ENCODE measurements at places on chromosomes 2 and 18.
A peak's percentile ranks its signal among the peaks of the same experiment; 100 is the strongest.

DNA sequence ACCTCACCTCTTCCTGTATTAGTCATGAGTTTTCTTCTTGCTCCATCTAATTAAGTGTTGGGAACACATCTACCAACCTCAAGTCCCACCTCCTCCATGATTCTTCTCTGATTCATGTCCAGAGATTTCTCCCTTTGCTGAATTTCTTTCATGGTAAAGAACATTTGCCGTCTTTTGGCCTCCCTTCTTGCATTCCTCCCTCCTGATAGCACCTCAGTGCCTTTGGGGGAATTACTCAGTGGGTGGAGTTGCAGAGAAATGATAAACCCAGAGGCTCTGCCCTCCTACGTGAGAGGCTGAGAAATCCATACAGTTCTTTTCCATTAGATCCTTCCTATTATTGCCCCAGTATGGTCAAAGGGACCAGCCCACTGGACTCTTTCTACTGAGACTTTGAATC, 651.9 kb downstream of the SLC4A3 start:
- DNase-seq = peak; percentile 51

- DNase-seq = no peak
These were observed 169.6 kb downstream of the ZEB2 start for GRCh38 chr2:144350151-144350802.

DNA sequence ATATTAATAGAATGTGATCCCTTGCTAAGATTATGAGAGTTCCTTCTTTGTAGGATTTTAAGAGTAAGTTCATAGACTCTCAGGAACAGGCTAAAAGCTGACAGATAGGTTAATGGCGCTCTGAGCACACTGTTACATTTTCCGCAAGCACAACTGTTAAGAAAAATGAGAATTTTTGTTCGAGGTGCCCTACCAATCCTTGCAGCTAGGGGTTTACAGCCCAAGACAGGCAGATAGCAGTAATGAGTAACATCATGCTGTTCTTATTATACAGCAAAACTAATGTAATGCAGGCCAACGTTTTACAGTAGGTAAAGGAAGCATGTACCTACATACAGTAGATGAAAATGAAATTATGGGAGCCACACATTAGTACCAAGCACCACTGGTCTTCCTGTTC, 11.2 kb upstream of the BOD1L2 start:
- DNase-seq = no peak

DNA sequence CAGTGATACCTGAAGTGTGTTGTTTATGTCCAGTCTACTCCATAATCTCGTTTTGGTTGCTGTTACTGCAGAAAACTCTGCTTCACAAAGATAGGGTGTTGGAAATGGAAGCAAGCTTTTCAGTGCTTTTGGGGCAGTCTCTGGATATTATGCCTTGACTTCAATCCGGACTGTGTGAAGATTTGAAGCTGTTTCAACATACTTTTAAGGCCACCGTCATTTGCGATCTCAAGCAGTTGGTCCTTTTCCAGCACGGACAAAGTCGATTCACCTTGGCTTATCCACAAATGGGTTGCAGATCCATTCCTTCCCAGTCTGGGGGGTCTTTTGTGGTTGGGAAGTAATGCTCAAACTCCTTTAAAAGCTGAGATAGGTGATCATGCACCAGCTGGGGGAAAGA, 20.4 kb downstream of the RBKS start:
- no peak for DNase-seq

DNA sequence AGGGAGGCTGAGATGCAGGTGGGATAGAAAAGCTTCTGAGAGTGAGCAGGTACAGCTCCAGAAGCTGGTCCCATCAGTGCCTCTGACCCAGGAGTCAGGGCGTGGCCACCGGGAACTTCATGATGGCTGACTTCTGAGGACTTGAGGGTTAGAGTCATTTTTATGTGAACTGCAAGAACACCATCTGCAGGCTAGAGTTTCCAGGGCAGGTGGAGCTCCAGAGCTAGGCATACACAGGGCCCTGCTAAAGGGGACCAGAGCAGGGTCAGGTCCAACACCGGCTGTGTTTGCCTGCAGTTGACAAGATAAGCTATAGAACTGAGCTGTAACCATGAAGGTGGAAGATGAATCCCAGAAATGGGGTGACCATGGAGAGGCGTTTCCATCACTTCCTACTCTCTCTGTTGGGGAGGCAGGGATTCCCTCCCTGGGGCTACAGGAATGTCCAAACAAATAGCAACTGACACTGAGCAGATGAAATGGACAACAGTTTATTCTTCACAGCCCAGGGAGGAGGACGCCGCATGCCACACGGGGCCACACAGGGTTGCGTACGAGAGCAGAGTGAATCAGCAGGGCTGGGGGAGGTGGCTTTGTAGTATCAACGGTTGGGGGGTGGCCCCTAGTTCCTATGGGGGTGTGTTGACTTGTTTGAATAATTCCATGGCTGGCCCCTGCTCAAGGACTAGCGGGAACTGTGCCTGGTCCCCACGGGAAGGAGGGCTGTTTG, 77.6 kb upstream of the ZNF516 start:
- DNase-seq = no peak

GRCh38 chr2:227115761-227116160, 48.2 kb downstream of the COL4A4 start:
- peak; percentile 20 for DNase-seq

GRCh38 chr2:29010946-29011345, 29.8 kb downstream of the TOGARAM2 start:
- DNase-seq = no peak

DNA sequence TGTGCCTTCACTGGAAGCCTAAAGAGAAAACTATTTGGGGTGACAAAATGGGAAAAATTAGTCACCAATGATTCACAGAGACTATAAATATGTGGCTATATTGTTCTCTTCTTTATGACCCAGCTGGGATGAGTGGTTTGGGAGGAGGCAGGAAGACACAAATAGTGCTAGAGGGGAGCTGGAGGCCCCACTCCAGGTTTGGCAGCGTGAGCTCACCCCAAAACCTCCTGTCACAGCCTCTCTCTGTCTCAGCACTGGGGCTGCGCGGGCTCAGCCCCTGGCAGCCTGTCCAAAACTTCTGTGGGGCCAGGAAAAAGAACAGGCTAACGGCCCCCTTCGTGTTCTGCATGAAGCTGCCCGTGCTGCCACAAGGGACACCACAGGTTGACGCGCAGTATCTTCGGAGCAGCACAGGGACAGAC, 73.2 kb upstream of the LCLAT1 start:
- DNase-seq = peak; percentile 60

- DNase-seq = no peak
These were observed 84.8 kb downstream of the ACAA2 start for GRCh38 chr18:49728542-49728941.

GRCh38 chr18:44602380-44602779, 78.3 kb upstream of the SETBP1 start:
- no peak for DNase-seq

DNA sequence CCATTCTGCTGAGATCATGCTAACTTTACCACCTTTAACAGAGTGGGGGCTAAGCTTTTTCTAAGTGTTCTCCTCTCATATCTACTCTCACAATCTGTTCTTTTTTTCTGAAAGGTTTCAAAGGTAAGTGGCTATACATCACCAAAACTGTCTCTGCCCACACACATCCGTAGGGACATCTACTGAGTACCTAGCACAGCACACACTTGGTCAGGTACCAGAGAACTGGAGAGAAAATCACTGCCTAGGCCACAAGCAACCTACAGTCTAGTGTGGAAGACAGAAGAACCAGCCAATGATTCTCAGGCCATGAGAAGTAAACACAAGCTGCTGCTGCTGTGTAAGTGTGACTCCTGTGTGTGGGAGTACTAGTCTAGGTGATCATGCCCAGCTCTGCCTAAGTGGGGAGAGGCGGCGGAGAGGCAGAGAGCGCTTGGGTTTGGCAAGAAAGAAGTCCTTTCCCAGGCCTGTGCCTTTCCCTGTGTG, 176.1 kb upstream of the ZFP36L2 start:
- DNase-seq = no peak

DNA sequence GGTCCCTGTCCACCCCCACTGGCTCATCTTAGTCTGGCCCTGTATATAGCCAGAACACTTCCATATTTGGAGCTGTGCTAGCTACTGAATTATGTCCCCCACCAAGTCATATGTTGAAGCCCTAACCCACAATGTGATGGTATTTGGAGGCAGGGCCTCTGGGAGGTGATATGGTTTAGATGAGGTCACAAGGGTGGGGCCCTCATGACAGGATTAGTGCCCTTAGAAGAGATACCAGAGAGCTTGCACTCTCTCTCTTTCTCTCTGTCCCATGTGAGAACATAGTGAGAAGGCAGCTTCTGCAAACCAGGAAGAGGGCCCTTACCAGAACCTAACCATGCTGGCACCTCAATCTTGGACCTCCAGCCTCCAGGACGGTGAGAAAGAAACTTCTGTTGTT, 31.2 kb downstream of the ALPK2 start:
- DNase-seq = no peak

- no peak for DNase-seq
These were observed 90.6 kb downstream of the SKA1 start for GRCh38 chr18:50465211-50466153.
